ENCODE measurements at places on chromosomes 7 and 10.

DNA sequence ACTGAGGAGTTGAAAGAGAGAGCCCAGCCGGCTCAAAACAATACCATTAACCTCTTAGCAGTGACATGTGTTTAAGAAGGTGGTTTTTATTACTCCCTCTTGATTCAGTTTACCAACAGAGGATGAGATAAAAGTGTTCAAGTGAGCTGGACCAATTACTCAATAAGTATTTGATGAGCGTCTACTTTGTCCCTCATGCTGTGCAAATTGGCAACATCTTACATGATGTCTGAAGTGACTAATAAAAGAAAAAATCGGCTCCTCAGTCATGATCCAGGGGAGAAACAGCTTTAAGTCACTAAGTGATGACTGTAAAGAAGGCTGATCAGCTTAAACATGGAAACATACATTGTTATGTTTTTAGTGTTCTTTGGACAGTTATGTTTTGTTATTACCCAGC is 7.8 kb downstream of the WNT16 start:
- DNase-seq: no peak

- no peak for DNase-seq
These were observed 25.2 kb upstream of the SH2B2 start for GRCh38 chr7:102261451-102261850.

DNA sequence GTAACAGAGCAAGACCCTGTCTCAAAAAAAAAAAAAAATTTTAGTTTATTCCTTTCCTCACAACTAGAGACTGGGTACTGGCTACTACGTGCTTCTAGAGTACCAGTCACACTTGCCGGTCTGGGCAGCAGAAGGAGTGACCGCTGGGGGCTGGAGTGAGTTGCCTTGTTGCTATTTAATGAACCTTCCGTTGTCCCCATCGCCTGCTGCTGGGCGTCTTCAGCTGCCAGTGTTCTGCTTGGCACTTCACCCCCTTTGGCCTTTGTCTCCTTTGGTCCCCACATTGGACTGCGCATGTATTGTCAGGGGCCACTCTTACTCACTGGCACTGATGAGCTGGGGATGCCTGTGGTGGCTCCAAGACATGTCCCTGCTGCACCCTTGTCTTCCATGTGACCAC is 110.6 kb downstream of the CLEC2L start:
- DNase-seq: no peak

DNA sequence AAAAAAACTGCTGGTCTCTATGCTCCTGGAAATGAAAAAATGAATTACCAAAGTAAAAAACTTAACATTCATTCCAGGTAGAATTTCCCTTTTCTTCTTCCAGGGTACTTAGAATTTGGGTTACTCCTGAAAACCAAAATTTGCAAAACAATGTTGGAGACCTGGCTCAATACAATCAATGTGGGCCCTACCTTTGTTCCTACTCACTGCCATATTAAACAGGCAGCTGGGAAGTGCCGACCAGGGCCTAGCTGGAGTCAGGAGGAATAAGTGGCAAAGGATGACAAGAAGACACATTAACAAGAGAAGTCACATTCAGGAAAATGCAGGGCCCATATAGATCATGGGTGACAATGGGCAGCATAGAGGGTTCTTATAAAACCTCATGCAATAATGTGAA is 6.4 kb upstream of the AGK start:
- DNase-seq: no peak

GRCh38 chr10:79044846-79045245 is 23.9 kb upstream of the ZMIZ1 start:
- no peak for DNase-seq

DNA sequence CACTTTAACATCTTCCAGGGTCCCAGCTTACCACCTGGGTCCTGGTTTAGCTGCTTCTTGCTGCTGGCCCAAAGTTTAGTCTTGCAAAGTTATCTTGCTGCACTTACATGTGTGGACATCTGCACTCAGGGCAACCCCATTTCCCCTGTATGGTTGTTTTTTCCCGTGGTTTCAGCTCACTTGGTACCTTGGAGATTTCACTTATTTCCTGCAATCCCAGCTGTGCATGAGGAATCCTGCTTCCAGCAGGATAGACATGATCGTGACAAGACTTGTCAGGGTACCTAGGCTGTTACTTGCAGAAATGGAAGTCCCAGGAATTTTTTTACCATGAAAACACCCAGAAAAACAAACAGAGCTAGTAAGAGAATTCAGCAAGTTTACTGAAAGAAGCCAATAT is 95.9 kb upstream of the LEP start:
- no peak for DNase-seq

DNA sequence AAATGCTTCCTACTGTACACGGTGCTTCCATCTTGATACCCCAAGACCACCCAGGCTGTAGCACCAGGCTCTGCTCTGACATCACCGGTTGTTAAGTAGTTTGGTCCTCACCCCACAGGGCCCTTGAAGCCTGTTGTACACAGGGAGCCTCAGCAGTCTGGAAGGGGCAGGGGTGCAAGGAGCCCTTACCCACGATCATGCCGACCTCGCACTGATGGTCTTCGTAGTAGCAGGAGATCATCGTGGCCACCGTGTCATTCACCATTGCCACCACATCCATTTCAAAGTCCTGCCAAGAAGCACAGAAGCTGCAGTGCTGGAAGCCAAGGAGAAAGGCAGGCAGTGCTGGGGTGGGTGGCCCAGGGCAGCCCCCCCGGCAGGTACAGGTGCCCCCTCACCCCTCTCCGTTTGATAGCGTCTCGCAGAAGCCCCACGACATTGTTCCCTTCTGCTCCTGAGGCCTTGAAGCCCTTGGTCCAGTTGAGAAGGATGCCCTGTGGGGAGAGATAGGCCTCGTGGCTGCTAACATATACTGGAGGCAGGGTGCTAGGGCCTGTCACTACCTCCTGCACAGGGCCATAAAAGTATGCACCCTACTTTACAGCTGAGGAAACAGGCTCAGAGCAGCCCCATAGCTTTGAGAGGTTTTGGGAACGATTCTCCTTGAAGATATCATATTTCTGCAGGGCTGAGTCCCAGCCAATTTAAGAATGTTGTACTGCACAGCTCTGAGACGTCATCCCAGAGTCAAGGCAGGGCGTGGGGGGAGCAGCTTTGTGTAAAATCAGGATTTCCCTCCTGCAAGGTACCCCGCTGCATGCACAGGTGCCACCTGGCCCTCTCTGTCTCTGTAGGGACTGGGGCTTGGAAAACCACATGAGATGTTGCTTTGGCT is 8.7 kb upstream of the MYL7 start:
- no peak for DNase-seq

DNA sequence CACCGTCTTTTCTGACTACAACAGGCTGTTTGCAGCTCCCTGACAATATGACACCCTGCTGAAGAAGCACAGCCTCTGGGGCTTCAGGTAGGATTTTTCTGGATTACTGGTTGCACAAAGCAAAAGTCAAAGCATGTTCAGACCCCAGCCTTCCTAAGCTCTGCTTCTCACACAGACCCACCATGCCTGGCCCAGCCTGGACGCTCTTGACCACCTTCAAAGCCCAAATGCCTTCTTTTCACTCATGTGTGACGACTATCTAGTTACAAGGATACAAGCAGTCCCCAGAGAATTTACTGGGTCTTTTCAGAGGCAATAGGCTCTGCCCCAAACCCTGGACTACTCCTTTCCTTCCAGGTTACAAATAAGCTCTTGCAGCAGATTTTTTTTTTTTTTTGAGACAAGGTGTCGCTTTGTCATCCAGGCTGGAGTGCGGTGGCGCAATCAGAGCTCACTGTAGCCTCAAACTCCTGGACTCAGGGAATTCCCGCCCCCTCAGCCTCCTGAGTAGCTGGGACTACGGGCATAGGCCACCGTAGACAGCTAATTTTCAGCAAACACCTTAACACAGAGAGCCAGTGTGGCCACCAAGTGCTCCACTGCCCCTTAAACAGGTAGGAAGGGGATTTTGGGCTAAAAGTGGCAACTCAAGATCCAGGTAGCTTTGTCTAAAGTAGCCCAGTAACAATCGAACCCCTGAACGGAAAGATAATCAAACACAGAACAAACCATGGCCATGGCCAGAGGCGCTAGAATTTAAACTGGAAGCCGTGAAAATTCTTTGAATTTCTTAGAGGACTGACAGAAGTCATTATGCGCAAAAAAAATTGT is 16.2 kb downstream of the SVIL start:
- DNase-seq: no peak

DNA sequence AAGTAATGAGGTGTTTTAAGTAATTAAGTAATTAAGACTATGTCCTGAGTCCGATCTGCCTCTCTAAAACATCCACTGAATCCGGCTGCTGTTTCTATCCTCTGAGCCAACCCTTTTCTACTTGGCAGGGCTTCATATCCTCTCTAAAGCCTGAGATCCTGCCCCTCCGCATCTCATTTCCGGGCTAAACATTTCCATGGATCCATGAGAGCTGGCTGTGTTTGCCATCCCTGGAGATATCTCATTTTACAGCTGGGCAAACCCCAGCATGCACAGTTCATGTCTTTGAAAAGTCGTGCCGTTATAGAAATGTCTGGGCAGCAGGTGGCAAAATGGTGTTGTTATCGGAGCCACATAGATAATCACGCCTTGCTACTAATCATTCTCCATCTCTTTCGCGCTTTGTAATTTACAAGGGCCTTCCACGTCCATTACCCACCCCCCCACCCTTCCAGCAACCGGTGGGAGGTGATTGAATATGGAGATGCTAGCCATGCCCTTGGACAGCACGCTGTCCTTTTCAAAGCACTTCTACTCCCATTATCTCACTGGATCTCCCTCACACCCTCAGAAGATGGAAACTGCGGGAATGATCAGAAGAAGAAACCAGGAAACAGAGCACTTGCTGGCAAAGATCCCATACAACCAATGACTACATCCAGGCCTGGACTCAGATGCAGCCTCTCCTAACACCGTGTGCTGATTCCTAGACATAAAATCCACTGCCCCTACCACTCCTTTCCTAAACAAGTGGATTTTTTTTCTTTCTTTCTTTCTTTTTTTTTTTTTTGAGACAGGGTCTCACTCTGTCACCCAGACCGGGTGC is 1189.2 kb downstream of the TYW1 start:
- no peak for DNase-seq
